ENCODE measurements at places on chromosomes 3 and 15. TPM values are rescaled to one million over a fixed set of nuclear protein-coding genes. Genes with fewer than 3 reads are reported as not detected.

DNA sequence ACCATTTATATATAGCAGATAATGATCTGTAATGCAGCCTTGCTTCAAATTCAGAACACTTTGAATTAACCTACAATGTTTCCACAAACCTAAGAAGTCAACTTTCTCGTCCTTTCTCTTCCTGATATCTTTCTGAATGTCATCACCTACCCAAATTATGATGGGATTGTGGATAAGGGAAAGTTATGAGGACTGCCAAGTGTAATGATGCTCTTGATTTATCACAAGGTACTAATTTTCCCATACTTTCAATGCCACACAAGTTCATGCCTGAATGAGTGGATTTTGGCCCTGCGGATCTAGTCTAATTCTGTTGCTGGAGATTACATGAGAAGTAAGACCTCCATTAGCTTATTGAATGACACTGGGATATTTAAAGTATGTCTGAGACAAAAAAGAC is 82.6 kb upstream of the NANOGP8 start:
- DNase-seq = no peak
- no peaks in the 10 kb centered on the region for H3K4me1 ChIP-seq
- H3K4me3 ChIP-seq = no peak overlapping the region
- no peak overlapping the region for H3K27ac ChIP-seq
- H3K36me3 ChIP-seq = no peaks in the 10 kb centered on the region

- H3K4me1 ChIP-seq = peaks cover 4% of the 10 kb centered on the region
- no peaks in the 10 kb centered on the region for H3K27me3 ChIP-seq
- no peaks in the 10 kb centered on the region for H3K36me3 ChIP-seq
- H3K4me3 ChIP-seq = peak within 1 kb of the TSS; percentile 81
- DNase-seq = no peak
Observed at GRCh38 chr3:42979044-42979972, at the start of gene GASK1A. GASK1A (plus strand) TSS chr3:42979311; CDS start chr3:42979643, 332 bp downstream.

GRCh38 chr3:183427196-183427875 is 1.1 kb downstream of the MCF2L2 start:
- peaks cover 21% of the 10 kb centered on the region for H3K4me1 ChIP-seq
- H3K36me3 ChIP-seq = no peaks in the 10 kb centered on the region
- no peak for DNase-seq
- H3K27ac ChIP-seq = no peak overlapping the region
- peak overlapping the region; percentile 55 for H3K4me3 ChIP-seq

- no peak overlapping the region for H3K27ac ChIP-seq
- no peaks in the 10 kb centered on the region for H3K4me1 ChIP-seq
- DNase-seq = no peak
Observed at GRCh38 chr15:50519740-50520425, 26.6 kb downstream of the USP50 start.

DNA sequence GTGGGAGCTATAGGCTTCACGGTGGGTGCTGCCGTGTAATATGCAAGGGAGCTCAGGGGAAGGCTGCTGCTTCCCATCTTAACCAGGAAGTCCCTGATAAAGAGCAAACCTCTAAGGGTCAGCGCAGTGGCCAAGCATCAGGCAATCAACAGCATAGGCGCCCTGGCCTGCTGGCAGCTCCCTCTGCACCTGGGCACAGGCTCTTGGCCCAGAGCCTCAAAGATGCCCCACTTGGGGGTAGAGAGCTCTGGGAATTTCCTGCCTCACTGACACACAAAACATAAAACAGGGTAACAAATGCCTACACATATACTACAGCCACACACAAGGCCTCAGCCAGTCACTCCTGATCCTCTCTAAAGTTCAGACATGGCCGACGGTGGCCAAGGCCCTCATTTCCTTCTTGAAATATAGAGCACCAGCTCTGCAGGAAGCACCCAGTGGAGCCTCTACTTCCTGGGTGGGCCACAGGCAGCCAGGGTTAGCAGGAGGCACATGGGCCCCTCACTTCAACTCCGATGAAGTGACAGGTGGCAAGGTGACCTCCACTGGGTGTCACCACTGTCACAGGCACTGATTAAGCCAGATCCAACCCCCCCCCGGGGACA is 20.5 kb downstream of the SLC41A3 start:
- H3K36me3 ChIP-seq = peaks cover 32% of the 10 kb centered on the region
- DNase-seq = no peak
- H3K4me1 ChIP-seq = no peaks in the 10 kb centered on the region
- no peak overlapping the region for H3K4me3 ChIP-seq
- H3K27ac ChIP-seq = no peak overlapping the region

- H3K27ac ChIP-seq = no peak overlapping the region
- H3K27me3 ChIP-seq = no peaks in the 10 kb centered on the region
- H3K4me1 ChIP-seq = peaks cover 37% of the 10 kb centered on the region
- DNase-seq = no peak
- H3K36me3 ChIP-seq = no peaks in the 10 kb centered on the region
- H3K4me3 ChIP-seq = no peak overlapping the region
Observed at GRCh38 chr3:38457111-38458003, 3.7 kb downstream of the ACVR2B start.

GRCh38 chr3:46734773-46735172 is 17.1 kb upstream of the PRSS50 start:
- H3K27me3 ChIP-seq = no peaks in the 10 kb centered on the region
- H3K36me3 ChIP-seq = no peaks in the 10 kb centered on the region
- DNase-seq = no peak
- H3K4me1 ChIP-seq = no peaks in the 10 kb centered on the region
- H3K4me3 ChIP-seq = no peak overlapping the region

GRCh38 chr3:49471856-49472495 is 1.9 kb downstream of the DAG1 start:
- no peaks in the 10 kb centered on the region for H3K36me3 ChIP-seq
- peak overlapping the region; percentile 99 for H3K27ac ChIP-seq
- peaks cover 47% of the 10 kb centered on the region for H3K4me1 ChIP-seq

GRCh38 chr3:131250466-131250865 is 131.1 kb upstream of the NUDT16 start:
- no peak overlapping the region for H3K27ac ChIP-seq
- H3K36me3 ChIP-seq = peaks cover 10% of the 10 kb centered on the region
- H3K27me3 ChIP-seq = no peaks in the 10 kb centered on the region
- H3K4me3 ChIP-seq = no peak overlapping the region
- no peak for DNase-seq

The B3GALNT1 gene
- total RNA-seq = 5.7 TPM

The RTP4 gene
- total RNA-seq = 3.7 TPM

The AHSG gene
- not detected for total RNA-seq

The FAH gene
- 36.2 TPM for total RNA-seq

The TMEM108 gene
- 0.21 TPM for total RNA-seq

All from tibial nerve (tissue), 4 donors.